ENCODE measurements at places on chromosomes 16 and 17. TPM values are rescaled to one million over a fixed set of nuclear protein-coding genes. Genes with fewer than 3 reads are reported as not detected.

DNA sequence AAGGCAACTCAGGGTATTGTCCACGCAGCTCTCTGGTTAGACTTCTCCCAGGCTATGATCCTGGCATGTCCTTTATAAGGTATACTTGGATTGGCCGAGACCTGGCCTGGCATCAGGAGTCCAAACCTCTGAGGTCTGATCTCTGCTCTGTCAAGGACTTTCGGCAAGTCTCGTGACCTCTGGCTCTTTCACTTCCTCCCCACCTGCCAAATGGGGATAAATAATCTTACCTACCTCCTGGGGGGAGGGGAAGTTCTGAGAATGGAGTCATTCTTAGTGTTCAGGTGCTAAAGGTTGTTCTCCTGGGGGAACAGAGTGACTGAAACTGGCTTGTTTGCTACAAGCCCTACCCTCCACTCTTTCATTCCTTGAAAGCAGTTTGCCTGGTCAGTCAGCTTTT is 7.6 kb downstream of the ATXN1L start:
- no peaks in the 10 kb centered on the region for H3K27me3 ChIP-seq
- no peak overlapping the region for H3K27ac ChIP-seq
- no peak overlapping the region for H3K4me3 ChIP-seq
- H3K4me1 ChIP-seq: peaks cover 25% of the 10 kb centered on the region
- DNase-seq: no peak

GRCh38 chr17:63276821-63277220 is 169.3 kb downstream of the CYB561 start:
- H3K36me3 ChIP-seq: no peaks in the 10 kb centered on the region
- no peak overlapping the region for H3K4me3 ChIP-seq

DNA sequence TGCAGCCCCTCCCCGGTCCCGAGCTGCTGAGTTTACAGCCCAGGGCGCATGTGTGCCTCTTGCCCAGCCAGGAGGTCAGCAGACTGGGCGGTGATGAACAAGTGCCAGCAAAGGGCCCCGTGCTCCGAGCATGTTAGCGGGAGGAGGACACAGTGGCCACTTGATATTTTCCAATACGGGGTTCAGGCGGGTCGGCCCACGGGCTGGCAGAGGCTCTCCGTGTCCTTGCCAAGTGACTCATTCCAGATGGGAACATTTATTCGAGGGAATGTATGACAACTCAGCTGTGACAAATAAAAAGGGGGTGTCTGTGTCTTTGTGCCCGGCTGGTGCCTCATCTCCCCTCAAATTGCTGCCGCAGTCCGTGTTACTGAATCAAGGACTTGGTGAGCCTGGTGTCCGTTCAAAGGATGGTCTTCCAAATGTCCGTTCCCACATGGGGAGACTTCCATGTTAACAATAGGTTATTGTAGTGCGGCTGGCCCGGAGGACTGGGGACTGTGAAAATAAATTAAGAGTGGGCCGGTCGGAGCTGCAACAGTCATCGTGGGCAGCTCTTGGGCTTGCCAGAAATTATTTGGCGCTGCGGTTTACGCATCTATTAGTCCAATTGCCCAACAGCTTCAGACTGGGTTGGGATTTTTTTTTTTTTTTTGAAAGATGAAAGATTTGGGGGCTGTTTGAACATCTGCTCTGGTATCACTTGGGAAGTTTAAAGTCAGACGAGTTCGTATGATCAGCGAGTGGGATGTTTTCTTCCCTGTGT is 174.0 kb upstream of the CIBAR2 start:
- H3K4me3 ChIP-seq: no peak overlapping the region
- H3K4me1 ChIP-seq: peaks cover 10% of the 10 kb centered on the region
- H3K27ac ChIP-seq: no peak overlapping the region

GRCh38 chr17:11668618-11669017 is 70.3 kb downstream of the DNAH9 start:
- no peaks in the 10 kb centered on the region for H3K27me3 ChIP-seq
- H3K36me3 ChIP-seq: no peaks in the 10 kb centered on the region
- H3K4me1 ChIP-seq: no peaks in the 10 kb centered on the region

GRCh38 chr16:10325783-10326543 is 59.9 kb upstream of the ATF7IP2 start:
- H3K4me3 ChIP-seq: no peak overlapping the region
- no peaks in the 10 kb centered on the region for H3K36me3 ChIP-seq
- no peak for DNase-seq
- no peaks in the 10 kb centered on the region for H3K27me3 ChIP-seq
- no peak overlapping the region for H3K27ac ChIP-seq

GRCh38 chr17:10337976-10338375 is 34.8 kb downstream of the MYH13 start:
- no peak for DNase-seq
- H3K4me3 ChIP-seq: no peak overlapping the region
- no peaks in the 10 kb centered on the region for H3K27me3 ChIP-seq
- H3K4me1 ChIP-seq: no peaks in the 10 kb centered on the region
- no peak overlapping the region for H3K27ac ChIP-seq

DNA sequence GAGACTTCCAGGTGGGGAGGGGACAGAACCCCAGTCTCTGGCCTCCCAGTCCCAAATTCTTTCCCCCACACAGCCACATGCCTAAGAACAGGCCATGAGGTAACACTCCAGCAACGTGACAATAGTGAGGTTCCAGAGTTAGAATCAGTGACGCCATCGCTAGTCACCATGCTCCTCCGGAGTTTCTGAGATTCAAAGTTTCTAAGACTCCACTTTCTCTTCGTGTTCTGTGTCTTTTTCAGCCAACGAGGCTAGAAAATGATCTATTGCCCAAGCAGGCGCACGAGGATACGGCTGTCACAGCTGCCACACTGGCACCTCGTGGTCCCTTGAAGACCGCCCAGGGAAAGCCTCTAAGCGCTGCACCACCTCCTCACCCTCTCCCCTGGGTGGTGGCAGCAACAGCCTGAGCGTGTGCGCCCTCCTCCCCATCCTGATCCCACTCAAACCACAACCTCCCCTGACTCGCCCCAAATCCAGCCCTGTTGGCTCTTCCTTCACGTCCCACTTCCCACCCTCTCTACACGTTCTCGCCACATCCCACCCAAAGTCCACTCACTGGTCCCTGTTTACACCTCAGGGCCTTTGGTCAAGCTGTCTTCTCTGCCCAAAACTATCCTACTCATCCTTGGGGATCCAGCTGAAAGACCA is 1.0 kb downstream of the MCRIP1 start:
- H3K27me3 ChIP-seq: no peaks in the 10 kb centered on the region
- H3K4me3 ChIP-seq: peak overlapping the region; percentile 62
- H3K27ac ChIP-seq: peak overlapping the region; percentile 71

DNA sequence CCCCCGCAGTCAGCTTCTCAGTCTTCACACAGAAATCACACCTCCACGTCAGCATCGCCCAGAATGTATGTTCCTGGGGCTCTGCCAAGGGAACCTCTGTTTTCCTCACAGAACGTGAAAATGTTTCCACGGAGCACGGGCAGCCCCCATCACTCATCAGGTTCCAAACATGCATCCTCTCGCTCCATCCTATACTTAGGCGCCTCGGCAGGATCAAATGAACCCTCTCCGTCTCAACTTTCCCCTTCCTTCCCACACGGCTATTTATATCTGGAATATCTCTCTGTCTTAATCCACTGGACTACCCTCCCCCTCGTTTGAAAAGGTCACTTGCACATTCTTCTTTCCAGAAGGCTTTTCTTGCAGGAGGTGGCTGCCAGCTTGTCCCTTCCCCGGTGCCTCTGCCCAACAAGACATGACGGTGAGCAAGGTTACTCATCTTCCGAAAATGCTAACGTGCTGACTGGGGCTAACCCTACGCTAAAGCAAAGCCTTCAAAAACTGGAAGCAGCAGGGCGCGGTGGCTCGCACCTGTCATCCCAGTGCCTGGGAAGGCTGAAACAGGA is 21.6 kb downstream of the NXN start:
- DNase-seq: no peak
- H3K4me3 ChIP-seq: no peak overlapping the region
- no peaks in the 10 kb centered on the region for H3K4me1 ChIP-seq
- H3K27ac ChIP-seq: no peak overlapping the region
- H3K27me3 ChIP-seq: no peaks in the 10 kb centered on the region
- H3K36me3 ChIP-seq: no peaks in the 10 kb centered on the region

- no peak for DNase-seq
- H3K36me3 ChIP-seq: peaks cover 2% of the 10 kb centered on the region
- H3K27me3 ChIP-seq: no peaks in the 10 kb centered on the region
- no peak overlapping the region for H3K4me3 ChIP-seq
Measured at GRCh38 chr17:59361916-59362810, 30.7 kb downstream of the YPEL2 start.

DNA sequence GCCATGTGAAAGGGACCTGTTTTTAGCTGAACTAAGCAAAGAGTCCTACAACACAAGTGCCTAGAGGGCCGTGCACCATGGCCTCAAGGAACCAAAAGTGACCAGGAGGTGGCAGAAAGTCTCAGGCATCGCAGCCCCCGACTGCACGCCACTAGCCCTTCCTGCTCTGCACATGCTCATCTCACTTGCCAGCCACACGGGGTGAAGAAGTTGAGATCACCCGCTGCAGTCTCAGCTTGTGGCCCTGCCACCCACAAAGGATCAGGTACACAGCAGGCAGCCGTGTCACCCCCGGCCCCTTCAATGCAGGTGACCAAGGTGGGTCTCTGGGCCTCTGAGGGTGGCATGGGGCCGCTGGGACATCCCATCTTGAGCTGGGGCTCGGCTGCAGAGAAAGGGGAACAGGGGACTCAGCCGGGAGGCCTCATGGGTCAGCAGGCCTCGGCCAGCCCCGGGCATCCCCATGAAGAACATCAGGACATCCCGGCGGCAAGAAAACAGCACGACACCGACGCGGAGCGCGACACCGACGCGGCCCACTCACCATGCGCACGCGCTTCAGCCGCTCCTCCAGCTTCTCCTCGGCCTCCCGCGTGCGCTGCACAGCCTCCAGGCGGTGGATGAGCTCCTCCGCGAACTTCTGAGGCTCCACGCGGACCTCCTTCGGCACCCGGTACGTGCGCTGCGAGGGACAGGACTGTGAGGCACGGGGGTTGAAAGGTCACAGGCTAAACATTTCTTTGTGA is 21.0 kb downstream of the PDIA2 start:
- peaks cover 43% of the 10 kb centered on the region for H3K36me3 ChIP-seq
- no peak overlapping the region for H3K4me3 ChIP-seq
- no peak for DNase-seq
- H3K27ac ChIP-seq: no peak overlapping the region

- no peak within 1 kb of the TSS for H3K4me3 ChIP-seq
- no peak within 1 kb of the TSS for H3K27ac ChIP-seq
- H3K4me1 ChIP-seq: peaks cover 23% of the 10 kb centered on the region
- peak; percentile 70 for DNase-seq
Measured at GRCh38 chr17:38925263-38925995, at the start of gene LASP1NB. TSS of gene LASP1NB (plus strand) at chr17:38925614.

- H3K4me1 ChIP-seq: peaks cover 80% of the 10 kb centered on the region
- DNase-seq: no peak
- H3K27ac ChIP-seq: no peak overlapping the region
- no peak overlapping the region for H3K4me3 ChIP-seq
Measured at GRCh38 chr16:3050487-3050886, 4.1 kb downstream of the MMP25 start.

GRCh38 chr17:27475981-27476895 is 20.0 kb downstream of the KSR1 start:
- H3K27ac ChIP-seq: peak overlapping the region; percentile 16
- peaks cover 96% of the 10 kb centered on the region for H3K4me1 ChIP-seq
- H3K4me3 ChIP-seq: no peak overlapping the region
- H3K27me3 ChIP-seq: no peaks in the 10 kb centered on the region
- no peak for DNase-seq

GRCh38 chr16:12228602-12229499 is 252.3 kb downstream of the SNX29 start:
- H3K4me3 ChIP-seq: no peak overlapping the region
- no peaks in the 10 kb centered on the region for H3K27me3 ChIP-seq
- peak; percentile 27 for DNase-seq
- no peaks in the 10 kb centered on the region for H3K4me1 ChIP-seq
- no peak overlapping the region for H3K27ac ChIP-seq
- H3K36me3 ChIP-seq: no peaks in the 10 kb centered on the region

DNA sequence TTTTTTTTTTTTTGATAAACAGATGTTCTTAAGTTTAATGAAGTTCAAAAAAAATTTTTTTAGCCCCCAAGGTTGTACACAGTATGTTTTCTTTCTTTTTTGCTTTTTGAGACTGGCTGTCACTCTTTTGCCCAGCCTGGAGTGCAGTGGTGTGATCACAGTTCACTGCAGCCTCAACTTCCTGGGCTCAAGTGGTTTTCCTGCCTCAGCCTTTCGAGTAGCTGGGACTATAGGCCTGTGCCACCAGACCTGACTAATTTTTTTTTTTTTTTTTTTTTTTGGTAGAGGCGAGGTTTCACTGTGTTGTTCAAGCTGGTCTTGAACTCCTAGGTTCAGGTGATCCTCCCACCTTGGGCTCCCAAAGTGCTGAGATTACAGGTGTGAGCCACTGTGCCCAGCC is 12.8 kb downstream of the ITGAE start:
- peaks cover 31% of the 10 kb centered on the region for H3K4me1 ChIP-seq
- DNase-seq: no peak
- H3K27ac ChIP-seq: peak overlapping the region; percentile 21
- H3K27me3 ChIP-seq: no peaks in the 10 kb centered on the region

- peak; percentile 53 for DNase-seq
- peak overlapping the region; percentile 78 for H3K27ac ChIP-seq
- H3K4me1 ChIP-seq: peaks cover 23% of the 10 kb centered on the region
- no peaks in the 10 kb centered on the region for H3K36me3 ChIP-seq
- no peaks in the 10 kb centered on the region for H3K27me3 ChIP-seq
Measured at GRCh38 chr16:69566981-69567680, 1.4 kb downstream of the NFAT5 start.

- H3K4me3 ChIP-seq: no peak overlapping the region
- DNase-seq: no peak
- H3K27me3 ChIP-seq: no peaks in the 10 kb centered on the region
- H3K36me3 ChIP-seq: no peaks in the 10 kb centered on the region
- peaks cover 4% of the 10 kb centered on the region for H3K4me1 ChIP-seq
Measured at GRCh38 chr16:56048425-56049105, 142.7 kb upstream of the GNAO1 start.

The DUS2 gene
- total RNA-seq: 21.6 TPM

The CA5A gene
- total RNA-seq: not detected

The G6PC1 gene
- not detected for total RNA-seq

The SNX20 gene
- 51.7 TPM for total RNA-seq
